SHP77 (cell line): ENCODE measurements at places on chromosomes 6 and 20.
A peak's percentile ranks its signal among the peaks of the same experiment; 100 is the strongest.

- peak; percentile 4 for DNase-seq
Measured at GRCh38 chr6:99604166-99605073, 2.2 kb upstream of the PRDM13 start.

- no peak for DNase-seq
Measured at GRCh38 chr6:25038300-25038699, 102.5 kb upstream of the RIPOR2 start.

DNA sequence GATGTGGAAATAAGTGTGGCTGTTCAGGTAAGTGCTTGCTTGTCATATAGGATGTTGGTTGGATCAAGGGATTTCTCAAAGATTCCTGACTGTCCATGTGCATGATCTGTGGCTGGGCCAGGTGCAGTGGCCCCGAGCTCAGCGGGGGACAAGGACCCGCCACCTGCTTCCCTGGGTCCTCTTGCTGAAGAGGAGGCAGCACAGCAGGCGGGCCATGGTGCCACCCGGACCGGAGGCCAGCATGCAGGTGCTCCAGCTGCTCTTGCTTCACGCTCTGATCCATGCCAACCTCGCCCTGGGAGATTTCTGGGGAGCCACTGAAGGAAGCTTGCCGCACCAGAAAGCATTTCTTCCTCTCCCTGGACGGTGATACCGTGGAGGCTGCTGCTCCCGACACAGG, 173.8 kb downstream of the HIVEP2 start:
- DNase-seq = no peak

DNA sequence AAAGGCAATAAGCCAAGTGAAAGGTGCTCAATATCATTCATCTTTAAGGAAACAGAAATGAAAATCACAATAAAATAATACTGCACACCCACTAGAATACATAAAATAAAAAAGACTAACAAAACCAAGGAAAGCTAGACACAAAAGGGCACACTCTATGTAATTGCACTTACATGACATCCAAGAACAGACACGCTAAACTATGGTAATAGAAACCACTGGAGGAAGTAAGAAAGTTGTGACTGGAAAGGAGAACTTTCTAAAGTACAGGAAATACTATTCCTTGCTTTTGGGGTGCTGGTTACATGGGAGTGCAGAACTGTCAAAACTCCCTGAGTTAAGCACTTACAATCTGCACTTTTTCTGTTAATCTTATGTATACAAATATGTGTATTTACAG, 253.7 kb upstream of the RUNX2 start:
- no peak for DNase-seq

DNA sequence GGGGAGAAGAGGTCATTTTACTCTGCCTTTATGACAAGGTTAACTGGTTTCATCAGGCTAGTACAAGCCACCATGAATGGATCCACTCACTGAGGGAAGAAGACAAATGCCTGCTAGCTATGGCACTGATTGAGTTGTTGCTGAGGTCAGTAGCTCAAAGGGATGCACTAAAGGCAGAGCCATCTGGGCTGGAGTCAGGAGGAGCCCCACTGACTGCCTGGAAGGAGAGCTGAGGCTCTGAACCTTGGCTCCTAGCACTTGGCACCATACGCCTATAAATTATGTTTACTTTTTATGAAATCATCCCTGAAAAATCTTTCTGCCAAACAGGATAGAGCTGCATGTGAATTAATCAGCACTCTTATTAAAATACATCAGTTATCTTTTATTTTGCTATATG, 104.6 kb downstream of the DTD1 start:
- DNase-seq = no peak

- DNase-seq = no peak
Measured at GRCh38 chr6:6085928-6086668, 79.4 kb upstream of the NRN1 start.

GRCh38 chr20:60518022-60518421, 559.8 kb downstream of the CDH26 start:
- DNase-seq = no peak

DNA sequence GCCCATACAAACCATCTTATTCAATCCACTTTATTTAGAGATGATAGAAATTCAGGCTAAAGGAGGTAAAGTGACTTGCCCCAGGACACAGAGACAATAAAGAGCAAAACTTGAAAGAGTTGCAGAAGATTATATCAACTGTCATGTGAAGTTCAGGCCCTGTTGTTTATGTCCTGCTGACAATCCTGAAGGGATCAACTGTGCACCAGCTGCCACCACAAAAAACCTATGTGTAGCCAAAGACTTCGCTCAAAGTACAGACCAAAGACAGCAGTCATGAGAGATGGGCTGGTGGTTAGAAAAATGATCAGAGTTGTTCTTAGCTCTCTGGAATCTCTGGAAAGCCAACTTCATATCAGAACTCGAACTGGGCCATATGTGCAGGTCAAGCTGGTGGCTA, 16.0 kb upstream of the CITED2 start:
- DNase-seq = no peak

DNA sequence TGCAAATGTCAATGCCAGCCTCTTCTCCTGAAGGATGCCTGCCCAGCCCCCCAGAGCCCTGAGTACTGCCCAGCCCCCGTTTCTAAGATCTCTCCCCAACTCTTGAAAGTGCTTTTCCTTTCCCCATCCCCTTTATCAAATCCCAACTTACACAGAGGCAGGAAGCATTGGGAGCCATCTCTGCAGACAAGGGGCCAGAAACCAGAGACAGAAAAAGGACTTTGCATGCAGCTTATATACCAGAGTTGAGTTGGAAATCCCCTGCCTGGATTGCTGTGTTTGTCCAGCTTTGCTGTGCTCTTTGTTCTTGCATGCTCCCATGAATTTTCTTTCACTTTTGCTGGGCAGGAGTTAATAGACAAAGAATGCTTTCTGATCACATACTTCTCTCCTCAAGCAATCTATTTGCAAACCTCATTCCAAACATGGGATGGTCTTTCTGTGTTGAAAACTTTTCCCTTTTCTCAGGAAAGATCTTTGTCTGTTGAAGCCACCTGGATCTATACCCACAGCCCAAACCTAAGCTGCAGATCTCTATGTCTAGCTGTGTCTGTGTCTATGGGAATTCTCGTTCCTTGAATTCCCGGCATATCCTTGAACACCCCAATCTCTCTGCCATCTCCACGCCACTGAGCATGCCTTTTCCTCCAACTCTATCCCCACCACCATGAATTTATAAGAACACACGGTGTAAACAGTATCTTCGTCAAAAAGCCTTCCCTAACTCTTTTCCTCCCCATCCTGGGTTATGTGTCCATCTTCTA, at the start of gene UBD:
Gene UBD (minus strand): TSS at position 209 of the 764 bp plus-strand sequence. CDS start 31 bp downstream, at position 178.
- no peak for DNase-seq

DNA sequence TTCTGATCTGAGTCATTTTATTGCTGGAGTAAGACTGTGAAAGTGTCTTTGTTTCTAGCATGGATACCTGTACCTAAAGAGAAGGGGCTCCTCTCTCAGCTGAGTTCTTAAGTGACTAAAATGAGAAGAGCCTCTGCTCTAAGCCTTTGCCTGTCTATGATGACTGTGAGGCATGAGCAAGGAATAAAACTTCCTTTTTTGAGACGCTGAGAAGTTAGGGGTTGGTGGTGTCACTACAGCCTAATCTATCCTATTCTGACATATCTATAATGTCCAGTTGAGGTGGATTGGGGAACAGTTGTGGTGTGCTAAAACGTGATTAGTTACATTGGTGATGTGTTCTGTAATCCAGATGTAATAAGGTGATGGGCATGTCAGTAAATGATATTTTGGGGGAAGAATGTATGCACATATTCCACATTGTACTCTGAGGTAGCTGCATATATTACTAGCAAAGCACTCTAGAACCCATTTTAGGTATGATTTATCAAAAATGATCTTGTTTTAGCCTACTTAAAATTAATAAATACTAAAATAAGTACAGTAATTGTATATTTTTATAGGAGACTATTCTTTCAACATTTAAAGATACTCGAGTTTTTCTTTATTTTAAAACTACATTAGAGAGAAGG, 18.1 kb downstream of the ADGRB3 start:
- DNase-seq = no peak

- DNase-seq = no peak
Measured at GRCh38 chr6:106730264-106730663, 100.9 kb downstream of the QRSL1 start.

- peak; percentile 59 for DNase-seq
Measured at GRCh38 chr20:23106271-23106851, 20.2 kb upstream of the CD93 start.

GRCh38 chr6:157861814-157862213, 38.8 kb downstream of the SNX9 start:
- DNase-seq = no peak

- DNase-seq = no peak
Measured at GRCh38 chr20:1854246-1854645, 41.0 kb upstream of the SIRPA start.

GRCh38 chr20:40925829-40926510, 102.7 kb upstream of the TOP1 start:
- DNase-seq = no peak

DNA sequence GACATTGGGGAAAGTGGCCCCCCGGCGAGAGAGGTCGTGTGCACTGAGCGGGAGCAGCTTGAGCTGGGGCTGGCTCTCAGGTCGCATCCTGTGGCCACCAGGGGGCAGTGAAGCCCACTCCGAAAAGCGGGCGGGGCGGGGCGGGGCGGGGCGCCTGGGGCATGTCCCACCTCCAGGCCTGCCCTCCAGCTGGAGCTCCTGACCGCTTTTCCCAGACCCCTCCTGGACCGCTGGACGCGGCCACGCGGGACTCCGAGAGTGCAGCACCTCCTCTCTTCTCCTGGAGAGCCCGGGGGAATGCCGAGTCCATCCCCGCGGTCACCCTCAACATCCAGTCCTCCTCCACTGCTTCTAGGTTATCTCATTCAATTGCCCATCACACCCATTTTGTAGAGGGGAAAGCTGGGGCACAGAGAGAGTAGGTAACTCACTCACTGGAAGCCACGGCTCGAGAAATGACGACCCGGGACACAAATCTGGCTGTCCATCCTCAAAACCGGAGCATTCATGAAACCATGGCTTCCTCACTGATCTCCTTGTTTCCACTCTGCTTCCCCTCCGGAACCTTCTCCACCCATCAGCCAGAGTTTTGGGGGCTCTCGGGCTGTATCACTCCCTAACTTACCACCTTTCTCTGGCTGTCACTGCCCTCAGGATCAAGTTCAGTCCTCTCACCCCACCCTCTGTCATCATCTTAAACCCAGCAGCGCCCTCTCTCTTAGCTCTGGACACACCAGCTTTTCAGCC, 24.1 kb downstream of the COX4I2 start:
- DNase-seq = peak; percentile 69

DNA sequence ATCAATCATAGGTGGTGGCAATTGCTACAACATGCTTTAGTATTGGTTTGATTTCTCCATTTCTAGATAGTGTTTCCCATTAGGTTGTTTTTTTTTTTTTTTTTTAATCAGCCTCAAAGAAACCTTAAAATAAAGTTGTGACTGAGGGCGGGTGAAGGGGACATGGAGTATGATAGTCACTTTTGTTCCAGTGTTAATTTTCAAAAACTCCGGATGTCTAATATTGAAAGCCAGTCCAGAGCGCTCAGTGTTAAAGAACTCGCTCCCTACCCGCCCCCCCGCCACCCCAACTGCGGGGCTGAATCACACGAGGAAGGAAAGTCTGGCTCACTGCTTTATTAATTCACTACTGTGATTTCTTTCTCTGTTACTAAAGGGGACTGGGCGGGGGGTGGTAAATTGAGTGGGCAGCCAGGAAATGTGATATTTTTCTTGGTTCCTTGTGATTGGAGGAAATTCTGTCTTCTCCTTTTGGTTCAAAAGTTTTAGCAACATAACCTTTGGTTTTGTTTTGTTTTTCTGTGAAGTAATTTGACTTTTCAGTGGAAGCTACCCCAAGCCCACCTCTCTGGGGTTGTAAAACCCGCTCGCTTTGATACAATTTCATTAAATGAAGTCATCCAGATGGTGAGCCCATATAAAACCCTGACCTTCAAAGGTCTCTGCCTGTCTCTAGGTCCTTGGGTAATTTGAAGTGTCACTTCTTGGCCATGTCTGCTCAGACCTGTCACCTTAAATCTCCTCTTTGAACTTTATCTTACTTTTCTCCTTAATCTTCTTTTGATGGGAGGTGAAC, 38.0 kb downstream of the TNFAIP3 start:
- no peak for DNase-seq

DNA sequence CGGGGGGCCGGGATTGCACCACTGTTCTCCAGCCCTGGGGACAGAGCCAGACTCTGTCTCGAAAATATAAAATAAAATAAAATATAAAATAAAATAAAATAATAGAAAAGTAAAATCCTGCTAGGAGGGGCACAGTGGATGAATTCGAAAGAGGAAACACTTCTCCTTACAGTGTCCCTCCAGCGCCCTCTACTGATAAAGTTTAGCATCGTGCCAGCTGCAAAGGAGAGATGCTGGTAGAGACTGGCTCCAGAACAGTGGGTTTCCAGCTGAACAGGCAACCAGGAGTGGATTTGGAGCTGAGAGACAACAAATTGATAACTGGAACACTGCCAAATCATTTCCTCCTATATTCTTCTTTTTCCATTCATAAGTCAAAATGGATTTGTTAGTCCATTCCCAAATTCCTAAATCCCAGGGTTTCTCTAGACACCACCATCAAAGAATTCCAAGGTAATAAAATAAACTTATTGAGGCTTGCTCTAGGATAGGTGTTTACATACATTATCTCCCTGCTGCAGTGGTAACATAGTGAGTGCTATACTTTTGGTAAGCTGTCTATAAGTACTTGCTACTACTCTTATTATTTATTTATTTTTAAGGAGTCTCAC, 31.7 kb upstream of the TBPL1 start:
- peak; percentile 64 for DNase-seq

DNA sequence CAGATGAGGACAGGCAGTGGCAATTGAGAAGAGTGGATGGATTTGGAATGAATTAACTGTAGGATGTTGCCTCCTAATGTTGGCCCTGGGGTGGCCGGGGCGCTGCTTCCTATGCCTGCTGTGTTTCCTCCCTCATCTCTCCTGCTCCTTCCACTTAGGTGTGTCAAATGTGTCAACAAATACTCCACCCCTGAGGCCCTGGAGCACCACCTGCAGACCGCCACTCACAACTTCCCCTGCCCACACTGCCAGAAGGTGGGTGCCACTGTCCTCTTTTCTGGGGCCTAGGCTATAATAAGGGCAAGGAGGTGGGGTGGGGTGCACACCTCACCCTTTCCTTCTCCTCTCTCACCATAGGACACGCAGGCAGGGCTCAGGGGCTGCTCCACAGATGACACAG, 30.0 kb upstream of the CHMP4B start:
- no peak for DNase-seq

DNA sequence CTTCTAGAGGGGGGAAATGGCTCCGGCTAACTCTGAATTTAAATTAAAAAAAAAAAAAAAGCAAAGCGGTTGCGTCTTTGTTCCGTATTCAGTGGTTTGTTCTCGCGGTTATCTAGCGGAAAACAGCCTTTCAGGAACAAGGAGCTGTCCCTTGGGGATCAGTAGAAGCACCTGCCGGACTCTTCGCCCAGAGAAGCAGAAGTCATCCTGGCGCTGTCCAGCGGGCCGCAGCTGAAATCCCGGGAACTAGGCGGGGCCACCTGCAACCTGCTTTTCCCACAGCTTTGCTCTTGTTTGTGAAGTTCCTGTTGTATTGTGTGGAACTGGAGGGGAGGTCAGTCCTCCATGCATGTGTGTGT, 43.9 kb upstream of the GJE1 start:
- DNase-seq = no peak
